ENCODE measurements at places on chromosomes 16 and 17. TPM values are rescaled to one million over a fixed set of nuclear protein-coding genes. Genes with fewer than 3 reads are reported as not detected.

DNA sequence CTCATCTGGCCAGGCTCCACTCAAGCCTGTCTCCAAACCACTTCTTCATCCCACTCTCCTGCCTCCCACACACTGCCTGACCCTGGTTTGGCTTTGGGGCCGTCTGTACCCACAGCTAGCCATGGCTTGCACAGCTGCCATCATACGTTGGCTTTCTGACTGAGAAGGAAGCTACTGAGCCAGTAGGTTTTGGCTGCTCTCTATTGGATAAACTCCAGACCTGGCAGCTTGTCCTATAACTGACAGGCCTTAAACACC lies 3.9 kb downstream of the MIF4GD start:
- DNase-seq = no peak

The CCL16 gene
- not detected for total RNA-seq

GRCh38 chr16:27706156-27706865 lies 156.4 kb downstream of the KATNIP start:
- DNase-seq = no peak

GRCh38 chr17:68015081-68015723 lies 18.9 kb upstream of the C17orf58 start:
- no peak for DNase-seq

GRCh38 chr17:42681976-42682721 lies at the start of gene CNTNAP1:
TSS of gene CNTNAP1 (plus strand) at chr17:42682531. CDS start at chr17:42682830, 299 bp downstream.
- peak; percentile 69 for DNase-seq

The LDHD gene
- 2.0 TPM for total RNA-seq

DNA sequence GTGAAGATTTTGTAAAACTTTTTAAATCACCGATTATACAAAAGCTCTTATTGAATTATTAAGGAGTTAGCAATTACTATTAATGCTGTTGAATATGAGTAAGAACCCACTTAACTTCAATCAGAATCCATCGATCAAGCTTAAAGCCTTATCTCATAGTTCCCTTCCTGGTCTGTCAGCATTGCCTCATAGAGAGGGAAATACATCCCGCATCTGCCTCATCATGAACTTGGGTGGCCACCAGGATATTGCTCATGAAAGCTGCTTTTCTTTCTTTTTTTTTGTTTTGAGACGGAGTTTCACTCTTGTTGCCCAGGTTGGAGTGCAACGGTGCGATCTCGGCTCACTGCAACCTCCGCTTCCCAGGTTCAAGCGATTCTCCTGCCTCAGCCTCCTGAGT lies 66.7 kb downstream of the PIGL start:
- no peak for DNase-seq

The TBC1D3E gene
- 0.41 TPM for total RNA-seq

DNA sequence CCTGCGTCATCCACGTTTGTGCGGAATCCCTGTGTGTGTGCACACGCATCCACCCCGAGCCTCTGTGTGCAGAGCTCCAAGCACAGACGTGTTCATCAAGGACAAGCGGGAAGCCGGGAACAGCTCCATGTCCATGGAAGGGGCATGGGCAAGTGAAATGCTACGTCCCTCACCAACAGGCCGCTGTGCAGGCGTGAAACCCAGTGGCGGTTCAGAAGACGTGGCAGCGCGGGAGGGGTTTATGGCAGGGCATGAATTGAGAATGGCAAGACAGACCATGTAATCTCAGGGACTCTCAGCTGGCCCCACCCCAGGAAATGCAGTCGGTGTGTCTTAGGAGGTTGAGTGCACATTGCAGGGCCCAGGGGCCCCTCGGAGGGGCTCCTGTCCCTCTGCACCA lies 52.7 kb downstream of the TBC1D16 start:
- DNase-seq = no peak

GRCh38 chr17:71188811-71189492 lies 931.9 kb upstream of the SOX9 start:
- DNase-seq = no peak

GRCh38 chr17:67492824-67493517 lies 115.9 kb downstream of the PITPNC1 start:
- no peak for DNase-seq

DNA sequence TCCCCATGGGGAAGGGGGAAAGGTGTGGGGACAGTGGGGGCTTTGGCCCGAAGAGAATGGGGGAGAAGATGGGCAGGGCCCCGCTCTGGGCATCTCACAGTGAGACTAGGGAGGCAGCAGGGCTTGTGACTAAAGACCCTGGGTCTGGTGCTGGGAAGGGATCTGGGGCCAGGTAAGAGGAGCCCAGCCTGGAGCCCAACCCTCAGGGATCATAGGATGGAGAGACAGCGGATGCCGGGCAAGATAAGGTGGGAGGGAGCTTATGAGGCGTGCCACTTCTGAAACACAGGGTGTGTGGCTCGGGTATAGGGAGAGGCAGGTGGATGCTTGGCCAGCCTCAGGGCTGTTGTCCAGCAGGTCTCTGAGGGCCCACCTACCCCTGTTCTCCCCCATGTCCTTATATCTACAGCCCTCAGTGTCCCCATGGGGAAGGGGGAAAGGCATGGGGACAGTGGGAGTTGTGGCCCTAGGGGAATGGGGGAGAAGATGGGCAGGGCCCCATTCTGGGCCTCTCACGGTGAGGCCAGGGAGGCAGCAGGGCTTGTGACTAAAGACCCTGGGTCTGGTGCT lies 15.4 kb downstream of the USP6 start:
- DNase-seq = no peak

- DNase-seq = no peak
Observed at GRCh38 chr16:78274771-78275170, 175.3 kb downstream of the WWOX start.

The KRT25 gene
- not detected for total RNA-seq

DNA sequence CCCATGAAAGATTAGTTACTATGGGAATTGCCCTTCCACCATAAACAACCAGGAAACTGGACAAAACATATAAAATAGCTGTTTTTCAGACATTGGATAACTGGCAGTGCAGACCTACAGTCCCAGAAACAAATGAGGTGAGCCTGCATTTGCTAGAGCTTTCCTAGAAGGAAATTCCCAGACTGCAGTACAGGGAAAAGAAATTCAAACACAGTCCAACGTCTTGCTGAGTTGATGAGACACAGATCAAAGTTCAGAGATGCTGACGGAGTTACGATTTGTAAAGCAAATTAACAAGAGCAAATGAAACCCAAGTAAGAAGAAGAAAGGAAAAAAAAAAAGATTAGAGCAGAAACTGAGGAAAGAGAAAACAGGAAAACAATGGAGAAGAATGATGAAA lies 41.3 kb upstream of the MNT start:
- DNase-seq = no peak

The IRX5 gene
- total RNA-seq = 0.41 TPM

DNA sequence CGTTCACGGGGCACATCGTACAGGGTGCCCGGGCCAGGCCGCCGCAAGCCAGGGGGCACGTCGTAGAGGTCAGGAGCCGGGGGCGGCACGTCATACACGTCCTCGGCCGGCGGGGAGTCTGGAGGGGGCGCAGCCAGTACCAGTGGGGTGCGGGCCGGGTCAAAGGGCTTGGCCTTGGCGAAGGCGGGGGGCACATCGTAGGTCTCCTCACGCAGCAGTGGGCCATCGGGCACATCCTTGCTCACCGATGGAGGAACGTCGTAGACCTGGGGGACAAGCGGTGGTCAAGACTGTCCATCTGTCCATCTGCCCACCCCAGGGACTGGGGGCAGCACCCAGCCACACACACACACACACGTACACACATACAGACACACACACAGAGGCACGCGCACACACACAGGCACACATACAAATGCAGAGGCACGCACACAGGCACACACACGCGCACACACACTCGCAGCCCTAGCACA lies 15.7 kb downstream of the BCAR1 start:
- DNase-seq = no peak

The SCARF1 gene
- 3.3 TPM for total RNA-seq

DNA sequence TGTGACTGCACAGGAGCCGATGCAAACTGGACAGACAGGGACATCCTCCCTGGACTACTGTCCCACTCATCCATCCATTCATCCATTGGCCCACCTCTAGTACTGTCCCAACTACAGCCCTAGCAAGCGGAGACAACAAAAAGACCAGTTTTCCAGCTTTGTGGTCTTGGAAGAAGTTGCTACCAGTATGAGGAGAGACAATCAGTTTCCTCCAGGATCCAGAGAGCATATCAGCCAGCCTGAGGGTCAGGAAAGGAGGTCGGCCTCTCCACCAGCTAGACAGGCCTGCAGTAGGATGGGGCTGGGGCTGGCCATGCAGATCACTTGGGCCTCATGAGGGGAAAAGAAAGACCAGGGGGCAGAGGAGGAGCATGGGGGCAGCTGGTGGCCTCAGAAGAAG lies 16.8 kb downstream of the KRT33A start:
- no peak for DNase-seq

GRCh38 chr17:8502126-8502525 lies 66.4 kb downstream of the NDEL1 start:
- DNase-seq = no peak

The SYNRG gene
- total RNA-seq = 24.9 TPM

DNA sequence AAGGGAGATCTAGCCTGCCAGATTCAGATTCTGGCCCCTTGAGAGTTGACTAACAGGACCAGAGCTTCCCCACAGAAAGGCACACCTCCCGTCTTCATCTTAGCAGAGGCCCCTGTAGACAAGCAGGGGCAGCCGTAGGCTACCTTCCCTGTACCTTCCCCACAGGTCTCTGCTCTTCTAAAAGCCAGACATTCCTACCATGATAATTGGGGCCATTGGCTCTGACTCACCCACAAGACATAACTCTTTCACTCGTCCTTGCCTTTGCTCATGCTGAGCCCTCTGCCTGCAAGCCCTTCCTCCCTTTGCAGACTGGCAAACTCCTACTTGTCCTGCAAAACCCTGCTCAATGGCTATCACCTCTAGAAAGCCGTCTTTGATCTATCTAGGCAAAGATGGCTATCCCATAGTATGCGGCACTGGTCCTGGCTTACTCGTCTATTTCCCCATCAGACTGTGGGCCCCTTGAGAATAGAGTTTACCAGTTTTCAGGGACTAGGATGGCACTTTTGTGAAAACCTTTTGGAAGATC lies 43.8 kb downstream of the PIMREG start:
- no peak for DNase-seq

The OR1F1 gene
- 0.41 TPM for total RNA-seq

The MC1R gene
- total RNA-seq = 3.3 TPM

- DNase-seq = no peak
Observed at GRCh38 chr17:76107509-76107908, 3.9 kb upstream of the EXOC7 start.

DNA sequence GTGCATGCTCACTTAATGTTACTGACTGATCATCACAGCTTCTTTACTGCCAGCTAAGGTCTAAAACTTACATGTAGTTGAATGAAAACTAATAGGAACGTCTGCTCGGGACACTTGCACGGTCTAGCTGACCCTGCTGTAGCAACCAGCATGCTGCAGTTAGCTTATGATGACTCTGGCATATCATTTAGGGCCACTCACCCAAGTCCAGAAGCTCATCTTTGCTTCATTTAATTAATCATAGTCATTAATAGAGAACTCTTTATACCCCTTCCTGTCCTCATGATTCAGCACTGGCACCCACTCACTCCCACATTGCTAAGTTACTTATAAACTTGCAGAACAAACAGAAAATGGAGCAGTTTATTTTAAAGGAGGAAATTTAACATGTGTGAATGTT lies 136.3 kb downstream of the NLK start:
- no peak for DNase-seq

DNA sequence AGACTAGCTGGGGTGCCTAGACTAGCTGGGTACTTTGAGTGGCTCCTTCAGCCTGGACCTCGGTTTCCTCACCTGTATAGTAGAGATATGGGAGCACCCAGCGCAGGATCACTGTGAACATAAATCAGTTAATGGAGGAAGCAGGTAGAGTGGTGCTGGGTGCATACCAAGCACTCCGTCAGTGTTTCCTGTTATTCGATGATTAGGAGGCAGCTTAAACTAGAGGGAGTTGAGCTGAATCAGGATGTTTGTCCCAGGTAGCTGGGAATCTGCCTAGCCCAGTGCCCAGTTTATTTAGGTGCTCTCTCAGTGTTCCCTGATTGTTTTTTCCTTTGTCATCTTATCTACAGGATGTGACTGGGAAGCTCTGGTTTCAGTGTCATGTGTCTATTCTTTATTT lies 8.4 kb upstream of the TMEM235 start:
- DNase-seq = no peak

- no peak for DNase-seq
Observed at GRCh38 chr17:18253187-18253884, 5.2 kb downstream of the FLII start.

The CHTF18 gene
- 9.8 TPM for total RNA-seq

The CACNG4 gene
- total RNA-seq = 33.4 TPM

The CTF1 gene
- 0.41 TPM for total RNA-seq

DNA sequence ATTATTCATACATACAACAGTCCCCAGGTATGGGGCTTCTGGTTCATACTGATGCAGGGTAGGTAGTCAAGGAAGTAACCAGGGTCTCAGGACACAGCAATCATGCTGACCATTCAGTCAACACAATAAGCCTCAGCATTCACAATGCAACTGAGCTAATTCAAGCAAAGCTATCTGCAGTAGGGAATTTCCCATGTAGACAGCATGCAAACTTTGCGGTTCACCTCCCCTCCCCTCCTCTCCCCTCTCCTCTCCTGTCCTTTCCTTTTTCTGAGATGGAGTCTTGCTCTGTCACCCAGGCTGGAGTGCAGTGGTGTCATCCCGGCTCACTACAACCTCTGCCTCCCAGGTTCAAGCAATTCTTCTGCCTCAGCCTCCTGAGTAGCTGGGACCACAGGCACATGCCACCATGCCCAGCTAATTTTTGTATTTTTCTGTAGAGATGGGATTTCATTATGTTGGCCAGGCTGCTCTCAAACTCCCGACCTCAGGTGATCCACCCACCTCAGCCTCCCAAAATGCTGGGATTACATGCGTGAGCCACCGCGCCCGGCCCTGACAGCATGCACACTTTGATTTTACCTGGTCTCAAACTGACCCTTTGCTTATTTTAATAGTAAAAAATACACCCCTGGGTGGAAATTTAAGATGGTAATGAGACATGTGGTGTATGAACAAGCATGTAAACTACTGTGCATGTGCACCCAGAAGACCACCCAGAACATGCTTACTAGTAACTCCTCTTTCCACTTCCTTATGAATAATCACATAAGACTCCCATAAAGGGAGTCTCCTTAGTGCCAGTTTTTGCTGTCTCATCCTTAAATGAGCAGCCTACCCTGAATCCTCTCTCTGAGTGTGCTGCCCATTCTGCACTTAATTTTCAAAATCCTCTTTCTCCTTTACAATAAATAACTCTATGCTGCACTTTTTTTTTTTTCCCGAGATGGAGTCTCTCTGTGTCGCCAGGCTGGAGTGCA lies 9.3 kb upstream of the RNF135 start:
- no peak for DNase-seq

DNA sequence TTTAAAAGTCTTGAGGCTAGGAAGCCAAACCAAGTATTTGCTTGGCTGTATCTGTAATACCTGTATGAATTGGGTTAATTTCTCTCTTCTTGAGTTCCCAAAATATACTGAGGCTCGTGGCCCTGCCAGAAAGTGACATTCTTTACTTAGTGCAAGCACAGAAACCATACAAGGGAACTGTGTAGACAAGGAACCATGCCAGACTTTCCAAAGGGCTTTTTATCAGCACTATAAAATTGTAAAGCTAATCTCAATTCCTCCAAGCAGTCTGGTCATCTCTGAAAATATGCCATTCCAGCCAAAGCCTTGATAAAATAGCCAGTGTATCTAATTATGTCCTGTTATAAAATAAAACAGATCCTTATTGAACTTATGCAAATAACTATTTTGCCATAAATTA lies 7.2 kb upstream of the CRYM start:
- DNase-seq = no peak

- no peak for DNase-seq
Observed at GRCh38 chr17:76428511-76428910, 24.4 kb downstream of the UBE2O start.

Measured in frontal cortex (tissue), 4 donors.